Central memory CD4-positive, alpha-beta T cell (primary cell): ENCODE measurements at places on chromosomes 13 and 19.
A peak's percentile ranks its signal among the peaks of the same experiment; 100 is the strongest.

GRCh38 chr13:113920606-113921286 is 53.1 kb downstream of the C13orf46 start:
- no peak for DNase-seq

DNA sequence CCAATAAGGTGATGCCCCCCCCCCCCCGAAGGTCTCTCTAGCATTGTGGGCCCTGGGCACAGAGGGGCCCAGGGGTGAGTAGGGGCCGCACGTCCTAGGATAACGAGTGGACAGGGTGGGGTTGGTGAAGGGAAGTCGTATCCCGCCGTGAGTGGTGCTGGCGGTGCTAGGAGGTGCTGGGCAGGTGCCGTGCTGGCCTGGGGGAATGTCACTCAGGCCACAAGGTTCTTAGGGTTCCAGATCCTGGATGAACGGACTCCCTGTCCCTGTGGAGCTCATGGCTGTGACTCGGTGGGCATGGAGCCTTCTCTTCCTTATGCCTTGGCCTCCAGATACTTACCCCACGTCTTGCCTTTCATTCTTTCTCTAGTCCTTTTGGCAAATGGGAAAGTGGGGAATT is 157.4 kb upstream of the SOX1 start:
- no peak for DNase-seq

DNA sequence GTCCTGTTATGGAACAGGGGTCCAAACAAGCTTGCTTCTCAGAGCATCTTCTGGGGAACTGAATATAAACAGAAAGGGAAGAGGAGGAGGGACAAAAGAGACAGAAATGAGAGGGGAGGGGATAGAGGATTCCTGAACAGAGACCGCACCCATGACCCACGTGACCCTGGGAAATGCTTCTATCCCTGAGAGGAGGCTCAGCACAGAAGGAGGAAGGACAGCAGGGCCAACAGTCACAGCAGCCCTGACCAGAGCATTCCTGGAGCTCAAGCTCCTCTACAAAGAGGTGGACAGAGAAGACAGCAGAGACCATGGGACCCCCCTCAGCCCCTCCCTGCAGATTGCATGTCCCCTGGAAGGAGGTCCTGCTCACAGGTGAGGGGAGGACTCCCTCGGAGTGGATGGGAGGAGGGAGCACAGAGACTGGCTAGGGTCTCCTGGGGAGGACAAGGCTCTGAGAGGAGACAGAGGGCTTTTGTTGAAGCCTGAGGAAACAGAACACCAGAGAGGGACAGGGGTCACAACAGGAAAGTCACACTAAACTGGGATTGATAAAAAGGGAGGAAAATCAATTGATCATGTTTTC is at the start of gene CEACAM6:
CEACAM6 (plus strand) TSS at position 203 of the 586 bp plus-strand sequence; CDS start at position 312, 109 bp downstream.
- no peak for DNase-seq

GRCh38 chr13:79385694-79386093 is 20.4 kb downstream of the RBM26 start:
- DNase-seq = no peak

DNA sequence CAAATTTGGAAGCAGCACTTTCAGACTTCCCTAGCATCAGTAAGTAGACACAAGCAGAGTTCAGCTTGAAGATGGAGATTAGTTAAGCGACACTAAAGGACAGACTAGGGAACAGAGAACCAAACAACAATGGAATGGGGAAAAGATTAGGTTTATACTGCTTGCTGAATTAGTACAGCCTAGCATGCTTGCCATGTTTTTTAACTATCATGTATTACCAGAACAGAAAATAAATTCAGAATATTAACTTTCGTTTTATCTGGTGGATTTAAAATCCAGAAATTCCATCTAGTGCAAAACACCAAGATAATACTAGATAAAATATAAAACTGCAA is 451.5 kb upstream of the SLC10A2 start:
- no peak for DNase-seq

DNA sequence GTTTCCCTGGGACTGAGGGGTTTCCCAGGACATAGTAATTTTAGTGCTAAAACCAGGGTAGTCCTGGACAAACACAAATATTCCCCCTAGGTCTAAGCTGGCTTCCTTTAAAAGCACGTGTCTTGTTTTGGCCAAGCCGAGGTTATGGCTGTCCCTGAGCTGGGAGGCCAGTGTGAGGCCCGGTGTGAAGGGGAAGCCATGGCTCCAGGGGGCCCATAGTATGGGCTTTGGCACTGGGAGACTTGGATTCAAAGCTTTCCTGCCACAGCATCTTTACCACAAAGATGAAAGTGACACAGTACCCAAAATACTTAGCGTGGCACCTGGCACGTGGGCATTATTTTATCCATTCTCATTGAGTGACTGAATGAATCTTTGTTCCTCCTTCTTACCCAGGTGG is 345.2 kb downstream of the ZNF536 start:
- no peak for DNase-seq

DNA sequence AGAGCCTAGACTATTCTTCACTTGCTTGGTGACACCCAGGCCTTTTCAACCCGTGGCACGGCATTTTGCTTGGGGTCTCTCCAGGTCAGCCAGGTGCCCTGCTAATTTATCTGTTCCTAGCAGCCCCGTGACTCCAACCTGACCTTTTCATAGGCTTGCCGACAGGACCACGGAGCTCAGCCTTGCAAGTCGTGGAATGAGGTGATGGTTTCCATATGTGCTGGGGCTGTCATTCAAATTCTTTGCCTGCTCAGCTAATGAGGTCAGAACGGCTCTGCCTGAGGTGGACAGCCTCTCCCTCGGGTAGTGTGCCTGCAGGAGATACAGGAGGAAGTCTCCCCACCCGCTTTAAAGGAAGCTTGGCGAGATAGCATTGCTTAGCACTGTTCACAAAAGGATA is 61.0 kb downstream of the SHISA2 start:
- no peak for DNase-seq

DNA sequence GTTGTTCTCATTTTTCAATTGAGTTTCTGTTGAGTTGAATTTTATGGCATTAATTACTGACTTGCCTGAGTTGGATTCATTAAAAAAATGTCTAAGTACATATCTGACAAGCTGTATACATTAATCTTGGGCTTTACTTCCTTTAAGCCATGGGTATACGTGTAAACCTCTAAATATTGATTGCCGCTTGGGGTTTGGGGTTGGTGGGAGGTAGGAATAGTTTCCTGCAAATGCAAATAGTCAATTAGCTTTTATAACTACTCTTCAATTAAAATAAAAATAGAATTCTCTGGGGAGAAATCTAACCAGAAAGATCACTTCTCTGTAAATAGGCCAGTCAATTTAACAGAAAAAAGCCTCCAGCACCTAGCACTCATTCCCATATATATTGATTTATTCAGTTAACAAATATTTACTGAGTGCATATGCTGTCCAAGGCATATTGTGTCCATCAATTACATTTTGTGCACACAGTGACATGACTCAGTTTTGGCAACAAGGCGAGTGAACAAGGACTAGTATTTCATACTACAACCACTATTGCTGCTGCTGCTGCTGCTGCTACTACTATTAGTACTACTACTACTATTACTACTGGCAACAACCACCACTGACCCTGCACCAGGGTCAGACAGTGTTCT is 306.8 kb downstream of the RFC3 start:
- no peak for DNase-seq

GRCh38 chr13:98851276-98851675 is 98.8 kb upstream of the SLC15A1 start:
- no peak for DNase-seq

- DNase-seq = no peak
Observed at GRCh38 chr19:16814526-16815100, 14.6 kb upstream of the SIN3B start.

DNA sequence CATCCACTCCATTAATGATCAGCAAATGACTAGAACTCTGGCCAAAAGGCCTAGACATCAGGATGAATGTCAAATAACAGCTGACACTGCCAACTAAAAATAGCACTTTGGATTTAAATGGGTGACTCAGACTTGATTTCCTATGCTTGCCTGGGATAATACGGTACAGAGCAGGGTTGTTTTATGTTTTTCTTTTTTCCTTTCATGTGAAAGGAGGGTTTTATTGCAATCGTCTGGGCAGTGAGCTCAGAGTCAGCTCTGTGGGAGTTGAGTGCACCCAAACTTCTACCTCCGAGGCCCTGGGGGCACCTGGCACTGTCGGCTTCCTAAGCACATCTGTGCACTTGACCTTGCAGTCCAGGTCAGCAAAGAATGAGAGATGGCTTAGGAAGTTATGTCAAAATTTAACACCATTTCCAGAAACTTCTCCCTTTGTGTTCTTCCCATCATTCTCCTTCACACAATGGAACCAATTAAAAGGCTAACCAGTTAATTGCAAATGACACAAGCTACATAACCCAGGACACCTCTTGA is 134.1 kb downstream of the LACC1 start:
- no peak for DNase-seq

DNA sequence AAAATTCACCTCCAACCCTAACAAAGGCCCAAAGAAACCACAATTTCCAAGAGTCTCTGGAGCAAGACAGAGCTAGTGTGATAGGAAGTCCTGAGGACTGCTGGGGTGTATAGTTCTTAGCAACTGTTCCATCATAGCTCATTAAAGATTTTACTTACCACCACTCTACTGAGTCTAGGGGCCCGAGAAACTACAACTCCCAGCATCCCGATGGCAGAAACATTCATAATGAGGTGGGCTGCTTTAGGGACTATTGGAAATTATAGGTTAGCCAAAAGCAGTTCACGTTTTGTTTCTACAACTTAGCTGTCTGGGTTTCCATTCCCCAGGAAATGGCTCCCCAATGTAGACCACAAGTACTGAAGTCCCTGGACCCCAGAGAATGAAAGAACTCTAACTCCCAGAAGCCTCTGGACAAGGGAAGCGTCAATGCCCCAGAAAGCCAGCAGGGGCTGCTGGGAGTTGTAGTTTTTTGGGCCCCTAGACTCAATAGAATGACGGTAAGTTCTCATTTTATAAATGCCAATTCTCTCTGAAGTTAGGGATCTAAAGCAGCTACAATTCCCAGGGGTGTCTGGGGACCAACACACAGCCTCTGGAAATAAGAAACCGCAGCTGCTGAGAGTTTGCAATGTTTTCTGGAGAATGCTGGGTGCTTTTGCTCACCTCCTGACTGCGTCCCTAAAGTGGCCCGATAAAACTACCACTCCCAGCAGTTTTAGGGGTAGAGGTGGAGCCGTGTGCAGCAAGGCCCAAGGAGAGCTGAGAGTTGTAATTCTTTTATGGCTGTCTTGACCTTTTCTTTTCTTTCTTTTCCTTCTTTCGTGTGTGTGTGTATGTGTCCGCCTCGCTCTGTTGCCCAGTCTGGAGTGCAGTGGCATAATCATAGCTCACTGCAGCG is 11.1 kb downstream of the FTL start:
- peak; percentile 41 for DNase-seq

DNA sequence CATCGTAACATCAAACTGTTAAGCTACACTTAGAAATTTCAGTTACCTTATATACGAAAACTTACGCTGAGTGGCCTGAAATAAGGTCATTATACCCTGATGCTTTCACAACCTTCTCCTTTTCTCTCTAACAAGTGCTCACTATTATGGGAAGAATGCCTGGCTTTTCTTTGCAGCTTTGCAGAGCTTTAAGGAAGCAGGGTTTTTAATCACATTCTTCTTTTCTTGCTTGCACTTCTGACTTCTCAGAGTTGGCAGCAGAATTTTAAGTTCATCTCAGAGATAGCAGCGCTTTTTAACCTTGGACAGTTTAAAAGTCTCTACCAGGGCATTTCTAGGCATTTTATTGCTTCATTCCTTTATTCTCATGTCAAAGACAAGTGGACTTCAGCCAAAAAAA is 285.1 kb downstream of the SPRY2 start:
- no peak for DNase-seq

DNA sequence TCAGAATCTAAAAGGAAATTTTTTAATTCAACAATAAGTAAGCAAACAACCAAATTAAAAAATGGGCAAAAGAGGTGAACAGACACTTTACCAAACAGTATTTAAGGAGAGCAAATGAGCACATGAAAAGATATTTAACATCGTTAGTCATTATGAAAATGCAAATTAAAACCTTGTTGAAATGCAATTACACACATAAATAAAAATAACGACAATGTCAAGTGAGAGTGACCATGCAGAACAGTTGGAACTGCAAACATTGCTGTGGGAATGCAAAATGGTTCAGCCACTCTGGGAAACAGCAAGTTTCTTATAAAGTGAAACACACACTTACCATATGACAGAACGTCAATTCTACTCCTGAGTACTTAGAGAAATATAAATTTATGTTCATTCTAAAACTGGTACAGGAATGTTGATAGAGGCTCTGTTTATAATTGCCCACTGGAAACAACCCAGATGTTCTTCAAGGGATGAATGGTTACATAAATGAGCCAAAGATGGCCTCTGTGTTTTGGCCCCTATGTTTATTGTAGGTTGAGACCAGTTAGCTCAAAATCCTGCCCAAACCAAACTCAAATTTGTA is 678.1 kb downstream of the UQCRFS1 start:
- DNase-seq = no peak

DNA sequence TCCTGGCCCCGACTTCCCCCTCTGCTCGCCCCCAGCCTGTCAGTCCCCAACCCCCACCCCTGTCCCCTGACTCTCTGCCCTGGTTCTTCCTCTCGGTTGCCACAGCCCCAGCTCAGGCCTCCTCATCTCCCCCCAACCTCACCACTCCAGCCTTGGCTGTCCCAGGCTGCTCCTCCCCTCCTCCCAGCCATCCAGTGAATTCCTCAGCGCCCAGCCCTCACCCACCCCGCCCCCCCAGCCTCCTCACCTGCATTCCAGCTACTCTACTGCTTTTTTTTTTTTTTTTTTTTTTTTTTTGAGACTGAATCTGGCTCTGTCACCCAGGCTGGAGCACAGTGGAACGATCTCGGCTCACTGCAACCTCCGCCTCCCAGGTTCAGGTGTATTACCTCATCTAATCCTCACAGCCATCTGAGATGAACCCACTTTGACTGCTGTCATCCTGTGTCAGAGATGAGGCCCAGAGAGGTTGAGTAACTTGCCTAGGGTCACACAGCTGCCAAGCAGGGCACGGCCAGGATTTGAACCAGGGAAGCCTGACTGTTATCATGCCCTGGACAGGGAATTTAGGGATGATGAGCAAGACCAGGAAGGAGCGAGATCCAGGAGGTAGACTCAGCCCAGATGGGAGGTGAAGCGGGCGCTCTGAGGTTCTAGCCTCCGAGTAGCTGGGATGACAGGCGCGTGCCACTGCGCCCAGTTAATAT is 2.6 kb downstream of the SULT2B1 start:
- no peak for DNase-seq

DNA sequence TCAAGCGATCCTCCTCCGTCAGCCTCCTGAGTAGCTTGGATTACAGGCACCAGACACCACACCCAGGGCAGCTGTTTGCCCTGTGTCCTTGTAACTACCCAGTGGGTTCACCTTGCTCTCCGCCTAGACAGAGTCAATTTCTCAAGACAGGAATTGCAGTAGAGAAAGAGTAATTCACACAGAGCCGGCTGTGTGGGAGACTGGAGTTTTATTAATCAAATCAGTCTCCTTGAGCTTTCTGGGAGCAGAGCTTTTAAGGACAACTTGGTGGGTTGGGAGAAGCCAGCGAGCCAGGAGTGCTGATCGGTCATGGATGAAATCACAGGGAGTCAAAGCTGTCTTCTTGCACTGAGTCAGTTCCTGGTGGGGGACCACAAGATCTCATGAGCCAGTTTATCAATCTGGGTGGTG is 20.6 kb upstream of the ADGRE1 start:
- DNase-seq = no peak
